ENCODE measurements at places on chromosomes 2 and 18.

GRCh38 chr2:194087089-194087958 is 1569.7 kb upstream of the SLC39A10 start:
- no peak for DNase-seq

- no peak for DNase-seq
Measured at GRCh38 chr2:122683018-122683417, 927.6 kb downstream of the TSN start.

- no peak for DNase-seq
Measured at GRCh38 chr2:239579524-239580198, 178.8 kb upstream of the HDAC4 start.

- peak; percentile 74 for DNase-seq
Measured at GRCh38 chr2:231530099-231531011, at the start of gene NMUR1. Gene NMUR1 (minus strand): TSS chr2:231530445. CDS start chr2:231530361, 84 bp downstream.

DNA sequence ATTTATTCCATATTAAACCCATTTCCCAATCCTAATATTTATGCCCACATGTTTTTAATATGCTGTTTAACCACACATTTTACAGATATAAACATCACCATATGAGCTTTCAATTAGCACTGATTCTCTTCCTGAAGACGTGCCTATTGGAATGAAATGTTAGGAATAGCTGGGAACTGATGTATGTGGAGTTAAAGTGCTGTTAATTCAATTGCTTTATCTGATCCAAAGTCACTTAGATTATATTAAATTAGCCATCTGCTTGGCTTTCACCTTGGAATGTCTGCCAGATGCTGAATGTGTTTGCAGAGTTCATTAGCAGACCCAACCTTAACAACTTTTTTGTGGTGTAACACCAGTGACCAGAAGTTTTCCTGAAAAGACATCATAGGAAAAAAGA is 942.9 kb upstream of the KLHL29 start:
- DNase-seq = no peak

DNA sequence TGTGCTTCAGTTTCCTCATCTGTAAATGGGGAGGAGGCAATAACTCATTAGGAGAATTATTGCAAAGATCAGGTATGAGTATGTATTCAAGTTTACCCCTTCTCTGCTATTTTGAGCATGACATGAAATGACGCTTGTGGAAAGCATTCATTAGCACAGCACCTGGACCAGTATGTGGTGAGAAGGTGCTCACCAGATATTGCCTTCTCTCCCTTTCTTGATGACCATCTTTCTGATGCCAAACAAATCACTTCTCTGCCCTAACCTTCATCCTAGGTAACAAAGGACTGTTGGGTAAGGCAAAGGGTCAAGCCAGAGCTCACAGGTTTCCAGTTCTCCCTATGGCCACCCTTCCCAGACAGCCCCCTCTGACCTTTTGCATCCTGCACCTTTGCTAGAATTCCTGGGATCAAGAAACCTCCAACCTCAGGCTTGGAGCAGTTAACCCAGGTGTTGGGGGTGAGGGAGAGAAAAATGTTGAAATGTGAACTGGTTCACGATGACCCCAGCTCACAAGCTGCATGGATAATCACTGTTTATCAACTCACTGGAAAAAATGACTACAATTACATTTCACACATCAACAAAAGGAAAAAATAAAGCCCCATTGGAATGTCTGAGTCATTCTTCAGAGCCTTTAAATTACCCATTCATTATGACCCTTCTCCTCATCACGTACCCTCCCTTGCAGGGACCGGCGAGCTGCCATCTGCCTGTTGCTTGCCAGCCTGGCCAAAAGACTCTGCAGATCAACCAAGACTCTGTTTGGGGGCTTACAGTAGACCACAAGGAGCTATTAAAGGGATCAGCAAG is 41.6 kb downstream of the LBH start:
- peak; percentile 48 for DNase-seq

DNA sequence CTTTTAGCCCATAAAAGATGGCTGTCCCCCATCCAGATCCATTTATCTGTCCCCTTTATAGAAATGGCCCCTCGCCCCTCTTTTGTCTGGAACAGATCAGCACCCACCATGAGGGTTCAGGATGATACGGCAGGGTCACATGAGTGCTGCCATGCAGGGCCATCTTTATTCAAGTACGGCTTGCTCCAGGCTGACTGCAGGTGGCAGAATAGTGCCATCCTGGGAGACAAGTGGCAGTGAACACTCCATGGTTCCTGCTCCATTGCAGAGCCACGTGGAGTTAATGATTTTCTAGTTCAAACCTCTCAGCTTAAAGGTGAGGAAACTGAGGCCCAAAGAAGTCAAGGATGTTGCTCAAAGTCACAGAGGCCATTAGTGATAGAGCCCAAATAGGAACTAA is 180.6 kb downstream of the CLIP4 start:
- DNase-seq = no peak

GRCh38 chr2:44596537-44597320 is 235.0 kb downstream of the CAMKMT start:
- no peak for DNase-seq

GRCh38 chr2:28312307-28313219 is 80.1 kb upstream of the FOSL2 start:
- no peak for DNase-seq

GRCh38 chr2:190105554-190105953 is 43.0 kb upstream of the MSTN start:
- DNase-seq = no peak

DNA sequence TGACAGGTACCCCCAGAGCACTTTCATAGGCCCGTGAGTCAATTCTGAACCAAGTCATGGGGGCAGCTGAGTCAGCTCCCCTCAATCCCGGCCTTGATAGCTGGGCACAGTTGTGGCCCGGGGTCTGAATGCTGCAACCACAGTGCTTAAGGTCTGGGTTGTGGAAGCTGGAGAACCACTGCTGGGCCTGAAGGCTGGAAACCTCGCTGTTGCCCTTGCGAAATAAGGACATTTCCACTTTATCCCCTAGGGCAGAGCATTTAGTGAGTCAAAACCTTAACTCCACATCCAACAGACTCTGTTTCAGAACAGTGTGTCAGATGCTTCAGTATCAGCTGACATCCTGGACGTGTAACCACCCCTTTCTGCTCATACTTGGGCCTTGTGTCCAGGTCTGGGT is 58.6 kb downstream of the SP110 start:
- no peak for DNase-seq

- DNase-seq = no peak
Measured at GRCh38 chr2:45307147-45307546, 297.9 kb upstream of the SIX2 start.

DNA sequence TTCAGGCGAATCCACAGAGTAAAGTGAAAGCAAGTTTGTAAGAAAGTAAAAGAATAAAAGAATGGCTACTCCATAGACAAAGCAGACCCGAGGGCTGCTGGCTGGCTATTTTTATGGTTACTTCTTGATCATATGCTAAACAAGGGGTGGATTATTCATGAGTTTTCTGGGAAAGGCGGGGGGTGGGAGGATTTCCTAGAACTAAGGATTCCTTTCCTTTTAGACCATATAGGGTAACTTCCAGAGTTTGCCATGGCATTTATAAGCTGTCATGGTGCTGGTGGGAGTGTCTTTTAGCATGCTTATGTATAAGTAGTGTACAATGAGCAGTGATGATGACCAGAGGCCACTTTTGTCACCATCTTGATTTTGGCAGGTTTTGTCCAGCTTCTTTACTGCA is 59.8 kb downstream of the SLC4A3 start:
- DNase-seq = no peak

DNA sequence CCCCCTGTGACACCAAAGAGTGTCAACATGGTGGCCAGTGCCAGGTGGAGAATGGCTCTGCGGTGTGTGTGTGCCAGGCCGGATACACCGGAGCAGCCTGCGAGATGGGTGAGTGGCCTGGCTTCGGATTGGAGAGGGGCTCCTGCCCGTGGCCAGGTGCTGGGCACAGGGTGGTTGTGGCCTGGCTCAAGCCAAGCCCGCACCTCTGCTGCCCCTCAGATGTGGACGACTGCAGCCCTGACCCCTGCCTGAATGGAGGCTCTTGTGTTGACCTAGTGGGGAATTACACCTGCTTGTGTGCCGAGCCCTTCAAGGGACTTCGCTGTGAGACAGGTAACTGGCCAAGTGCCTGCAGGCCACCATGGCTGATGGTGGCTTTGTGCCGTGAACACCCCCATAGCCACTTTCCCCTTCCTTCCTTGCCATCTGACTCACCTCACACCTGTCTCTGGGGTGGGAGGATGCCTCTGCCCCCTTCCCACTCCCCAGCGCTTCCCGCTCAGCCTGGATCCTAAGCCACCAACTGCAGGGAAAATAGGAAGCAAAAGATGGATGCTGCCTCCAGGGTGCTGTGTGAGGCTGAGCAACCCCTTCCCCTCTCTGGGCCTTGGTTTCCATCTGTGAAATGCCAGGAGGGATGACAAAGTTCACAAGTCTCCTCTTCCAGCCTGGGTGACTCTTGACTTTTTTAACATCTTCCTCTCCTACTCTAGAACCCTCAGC is 41.8 kb downstream of the SNED1 start:
- no peak for DNase-seq

GRCh38 chr18:78868330-78869316 is 111.0 kb upstream of the SALL3 start:
- DNase-seq = no peak

- DNase-seq = no peak
Measured at GRCh38 chr18:55657572-55658331, 69.8 kb upstream of the TCF4 start.

DNA sequence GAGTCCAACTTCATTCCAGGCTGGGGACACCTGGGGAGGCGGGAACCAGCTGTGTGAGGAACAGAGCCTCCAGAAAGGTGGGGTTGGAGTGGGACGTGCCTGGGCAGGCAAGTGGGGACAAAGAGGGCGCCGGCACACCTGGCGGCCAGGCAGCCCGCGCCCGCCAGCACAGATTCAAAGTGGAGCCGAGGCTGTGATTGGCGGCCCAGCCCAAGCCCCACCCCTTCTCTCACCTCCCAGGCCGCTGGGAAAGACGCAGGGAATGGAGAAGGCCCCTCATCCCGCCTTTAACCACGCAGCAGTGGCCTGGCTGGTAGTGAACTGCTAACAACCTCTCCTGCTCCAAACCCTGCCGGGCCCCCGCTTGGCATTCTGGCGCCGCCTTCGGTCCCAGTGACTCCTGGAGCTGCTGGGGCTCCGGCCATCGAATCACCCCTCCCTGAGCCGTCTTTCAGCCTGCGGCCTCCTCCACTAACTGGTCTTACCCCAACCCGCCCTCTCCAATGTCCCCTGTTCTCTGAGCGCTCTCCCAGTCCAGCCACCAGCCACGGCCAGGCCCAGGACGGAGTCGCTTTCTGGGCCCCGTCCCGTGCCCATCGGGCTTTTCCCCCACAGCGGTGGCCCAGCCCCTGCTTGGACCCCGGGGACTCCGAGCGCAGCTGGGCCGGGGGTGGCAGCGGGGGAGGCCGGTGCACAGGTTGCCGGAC is 27.9 kb upstream of the PTMA start:
- DNase-seq = no peak

DNA sequence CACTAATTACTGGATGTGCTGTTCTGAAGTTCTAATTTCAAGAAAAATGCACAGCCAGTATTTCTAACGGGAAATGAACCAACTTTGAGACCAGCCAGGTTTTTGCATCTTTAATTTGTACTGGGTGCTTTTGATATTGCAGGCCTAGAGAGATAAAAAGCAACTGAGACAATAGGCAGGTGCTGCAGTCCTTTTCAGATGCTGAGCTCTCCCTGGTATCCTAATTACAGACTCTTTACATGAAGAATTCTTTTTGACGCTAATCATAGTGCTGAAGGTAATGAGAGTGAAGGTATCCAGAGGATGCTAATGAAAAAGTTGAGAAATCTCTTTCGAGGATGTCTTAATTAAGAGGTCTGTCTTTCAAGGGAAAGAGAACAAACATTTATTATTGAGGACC is 85.1 kb downstream of the SERPINB8 start:
- DNase-seq = no peak

- no peak for DNase-seq
Measured at GRCh38 chr2:221203125-221203524, 369.0 kb downstream of the EPHA4 start.

DNA sequence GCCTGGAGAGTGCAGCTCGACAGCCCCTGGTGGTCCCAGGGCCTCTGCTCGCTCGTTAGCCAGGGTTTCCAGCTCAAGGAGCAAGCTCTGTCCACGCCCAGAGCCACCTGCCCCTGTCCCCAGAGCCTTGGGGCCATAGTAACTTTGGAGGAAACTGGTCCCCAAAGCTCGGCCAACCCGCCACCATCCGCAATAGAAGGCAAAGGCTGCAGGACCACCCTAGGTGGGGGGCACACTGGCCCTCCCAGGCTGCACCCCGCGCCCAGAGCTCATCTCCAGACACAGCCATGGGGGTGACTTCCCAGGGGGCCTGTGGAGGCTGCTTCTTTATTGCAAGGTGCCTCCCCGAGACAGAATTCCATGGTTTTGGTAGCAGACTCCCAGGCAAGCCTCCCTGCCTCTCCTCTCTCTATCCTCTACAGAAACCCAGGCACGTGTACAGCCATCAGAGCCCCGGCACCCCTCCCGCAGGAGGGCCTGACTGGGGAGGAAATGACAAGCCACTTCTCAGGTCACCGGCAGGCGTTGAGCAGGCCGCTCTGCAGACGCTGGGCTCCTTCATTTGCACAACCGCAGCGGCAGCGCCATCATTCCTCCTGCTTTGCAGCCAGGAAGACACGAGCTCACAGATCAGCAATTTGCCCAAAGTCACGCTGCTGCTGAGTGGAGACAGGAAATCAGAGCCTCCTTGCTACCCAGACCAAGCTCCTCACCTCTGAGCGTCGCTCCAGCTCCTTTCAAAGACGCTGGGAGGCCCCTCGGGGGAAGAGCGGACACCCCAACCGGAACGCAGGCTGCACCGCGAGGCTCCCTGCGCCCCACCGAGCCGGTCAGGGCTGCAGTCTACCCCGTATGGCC is 80.2 kb downstream of the NDUFA10 start:
- DNase-seq = peak; percentile 26

- DNase-seq = no peak
Measured at GRCh38 chr18:48375150-48375800, 33.9 kb downstream of the ZBTB7C start.

All from stimulated activated CD4-positive, alpha-beta T cell treated with anti-CD3 and anti-CD28 coated beads, Interleukin-2, amount 100 ng/mL, for 24 hours (primary cell).